Tongue (tissue), 3 donors: ENCODE measurements at places on chromosomes 7 and 10. TPM values are rescaled to one million over a fixed set of nuclear protein-coding genes. Genes with fewer than 3 reads are reported as not detected.

- DNase-seq = peak; percentile 43
Observed at GRCh38 chr10:45526309-45526905, 146.2 kb downstream of the ZFAND4 start.

- DNase-seq = peak; percentile 89
Observed at GRCh38 chr10:35635576-35635975, 6.5 kb downstream of the FZD8 start.

The CYP2C9 gene
- total RNA-seq = 12.3 TPM

The ANKRD2 gene
- total RNA-seq = 29.7 TPM

- no peak for DNase-seq
Observed at GRCh38 chr7:87380905-87381304, 35.4 kb downstream of the CROT start.

The HMX2 gene
- total RNA-seq = not detected

DNA sequence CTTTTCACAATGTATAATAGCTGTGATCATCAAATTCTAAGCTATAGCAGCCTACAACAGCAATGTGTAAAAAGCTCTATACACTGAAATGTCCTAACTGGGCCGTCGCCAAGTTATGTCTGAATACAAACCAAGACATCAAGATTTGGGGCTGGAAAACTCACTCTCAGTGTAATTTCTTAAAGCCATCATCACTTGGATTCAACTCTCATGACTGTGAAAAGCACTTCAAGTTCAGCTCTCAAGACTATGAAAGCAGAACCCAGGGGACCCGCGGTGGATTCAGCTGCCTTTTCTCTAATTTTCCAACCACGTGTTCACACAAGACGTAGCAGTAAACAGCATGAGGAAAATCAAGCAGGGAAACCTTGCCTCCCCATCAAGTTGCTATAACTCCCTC lies 15.8 kb upstream of the ZNRF2 start:
- peak; percentile 87 for DNase-seq

The CPVL gene
- total RNA-seq = 11.7 TPM

The PNLIPRP3 gene
- total RNA-seq = not detected
